HFF-Myc (cell line): ENCODE measurements at places on chromosomes 13 and 19.
A peak's percentile ranks its signal among the peaks of the same experiment; 100 is the strongest.

DNA sequence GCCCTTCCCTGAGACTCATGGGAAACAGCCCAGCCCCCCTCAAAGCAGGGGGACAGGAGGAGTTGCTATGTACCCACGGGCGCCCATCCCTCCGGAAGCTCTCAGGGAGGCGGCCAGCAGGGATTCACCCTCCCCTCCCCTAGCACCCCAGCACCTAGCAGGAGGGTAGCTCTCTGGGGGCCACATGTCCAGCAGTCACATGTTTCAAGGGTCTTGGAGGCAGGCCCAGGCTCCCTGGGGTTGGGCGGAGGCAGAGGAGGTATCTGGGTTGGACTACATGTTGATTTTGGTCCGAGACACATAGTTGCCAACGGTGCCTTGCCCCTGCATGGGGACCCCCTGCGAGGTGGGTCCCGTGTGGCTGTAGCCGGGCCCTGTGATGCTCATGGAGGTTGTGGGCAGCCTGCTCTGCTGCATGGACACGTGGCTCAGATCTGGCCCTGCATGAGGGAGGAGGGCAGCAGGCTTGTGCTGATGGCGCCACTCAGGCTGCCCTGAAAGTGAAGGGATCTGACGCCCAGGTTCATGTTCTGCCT lies 7.0 kb upstream of the RNF6 start:
- no peak for DNase-seq

DNA sequence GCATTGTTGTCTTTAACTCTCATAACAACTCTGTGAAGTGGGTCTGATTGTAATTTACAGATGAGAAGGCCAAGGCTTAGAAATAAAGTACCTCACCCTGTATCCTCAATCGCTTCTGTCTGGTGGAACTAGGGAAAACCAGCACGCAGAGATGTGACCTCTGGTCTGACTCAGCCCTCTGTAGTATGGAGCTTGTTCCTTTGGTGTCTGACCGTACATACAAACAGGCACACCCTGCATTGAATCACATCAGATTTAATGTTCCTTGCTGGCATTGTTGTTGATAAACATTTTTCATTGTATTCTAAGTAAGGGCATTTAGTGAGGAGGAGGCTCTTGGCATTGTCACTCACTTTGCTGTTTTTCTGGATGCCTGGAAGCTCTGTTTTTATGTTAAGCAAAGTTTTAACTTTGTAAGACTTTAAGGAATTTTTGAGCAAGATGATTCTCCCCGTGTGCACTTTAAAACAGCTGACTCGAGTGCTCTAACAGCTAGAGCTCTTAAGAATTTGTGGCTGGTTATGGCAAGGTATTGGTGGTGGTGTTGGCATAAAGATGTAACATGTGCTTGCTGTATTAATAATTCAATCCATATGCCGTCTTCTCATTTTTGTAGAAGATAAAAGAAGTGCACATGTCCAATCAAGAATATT lies 89.0 kb upstream of the SPATA13 start:
- peak; percentile 42 for DNase-seq

GRCh38 chr19:1259206-1259875 lies 9.8 kb upstream of the CIRBP start:
- DNase-seq: no peak

DNA sequence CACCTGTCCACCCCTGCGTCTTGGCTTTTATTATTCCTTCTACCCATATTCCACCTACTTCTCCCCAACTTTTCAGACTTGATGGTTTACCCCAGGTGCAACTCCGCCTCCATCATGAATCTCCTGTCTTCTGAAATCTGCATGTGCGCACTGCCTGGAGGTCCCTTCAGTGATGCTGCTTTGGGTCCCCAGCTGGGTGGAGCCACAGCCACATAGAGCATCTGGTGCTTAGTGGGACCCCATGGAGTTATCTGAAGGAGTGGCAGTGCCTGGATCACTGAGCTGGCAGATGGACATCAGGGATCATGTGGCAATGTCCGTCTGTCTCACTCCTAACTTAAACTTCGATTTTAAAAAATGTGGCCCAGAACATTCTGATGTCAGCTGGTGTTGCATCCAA lies 13.5 kb downstream of the ZNF536 start:
- DNase-seq: no peak

- DNase-seq: no peak
Measured at GRCh38 chr13:103694033-103694432, 627.8 kb upstream of the SLC10A2 start.

DNA sequence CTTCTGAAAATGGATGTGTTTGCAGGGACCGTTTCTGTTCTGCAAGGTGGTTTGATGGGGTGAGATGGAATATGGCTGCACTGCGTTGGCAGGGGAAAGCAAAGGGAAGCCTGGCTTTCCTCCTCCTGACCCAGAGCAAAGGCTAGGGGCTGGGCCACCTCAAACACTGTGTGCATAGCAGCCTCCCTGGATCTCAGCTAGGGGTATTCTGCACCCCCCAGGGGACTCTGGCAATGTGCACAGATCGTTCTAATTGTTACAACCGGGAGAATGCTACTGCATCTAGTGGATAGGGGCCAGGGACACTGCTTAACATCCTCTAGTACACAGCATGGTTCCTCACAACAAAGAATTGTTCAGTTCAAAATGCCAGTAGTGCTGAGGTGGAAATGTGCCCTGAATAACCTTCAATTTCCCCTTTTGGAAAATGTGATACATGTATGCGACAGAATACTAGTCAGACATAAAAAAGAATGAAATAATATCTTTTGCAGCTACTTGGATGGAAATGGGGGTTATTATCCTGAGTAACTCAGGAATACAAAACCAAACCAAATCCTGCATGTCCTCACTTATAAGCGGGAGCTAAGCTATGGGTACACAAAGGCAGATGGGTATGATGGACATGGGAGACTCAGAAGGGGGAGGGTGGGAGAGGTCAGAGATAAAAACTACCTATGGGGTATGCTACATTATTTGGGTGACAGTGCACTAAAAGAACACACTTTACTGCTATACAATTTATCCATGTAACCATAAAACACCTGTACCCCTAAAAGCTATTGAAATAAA lies 671.2 kb downstream of the UQCRFS1 start:
- no peak for DNase-seq

DNA sequence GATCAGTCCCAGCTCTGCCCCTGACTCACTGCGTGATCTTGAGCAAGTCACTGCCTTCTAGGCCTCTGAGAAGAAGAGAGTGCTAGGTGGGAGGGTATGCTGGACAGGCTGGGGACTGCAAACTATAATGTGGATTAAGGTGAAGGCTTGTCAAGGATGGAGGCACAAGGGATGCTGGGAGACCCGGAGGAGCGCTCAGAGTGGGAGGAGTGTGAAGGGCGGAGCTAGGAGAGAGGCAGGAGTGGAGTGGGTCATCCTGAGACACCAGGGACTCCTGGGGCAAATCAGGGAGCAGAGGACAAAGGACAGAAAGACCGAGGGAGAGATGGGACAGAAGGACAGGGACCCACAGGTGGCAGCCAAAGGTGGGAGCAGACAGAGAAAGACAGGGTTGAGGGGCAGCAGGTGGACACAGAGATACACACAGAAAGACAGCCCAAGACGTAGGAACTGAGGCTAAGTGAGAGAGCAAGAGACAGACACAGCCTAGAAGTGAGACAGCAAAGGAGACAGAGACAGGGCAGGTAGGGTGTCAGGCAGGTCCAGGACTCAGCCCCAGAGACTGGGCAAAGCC lies 2.6 kb downstream of the GRIK5 start:
- no peak for DNase-seq

- DNase-seq: no peak
Measured at GRCh38 chr13:25744178-25744577, 307.6 kb downstream of the SHISA2 start.

DNA sequence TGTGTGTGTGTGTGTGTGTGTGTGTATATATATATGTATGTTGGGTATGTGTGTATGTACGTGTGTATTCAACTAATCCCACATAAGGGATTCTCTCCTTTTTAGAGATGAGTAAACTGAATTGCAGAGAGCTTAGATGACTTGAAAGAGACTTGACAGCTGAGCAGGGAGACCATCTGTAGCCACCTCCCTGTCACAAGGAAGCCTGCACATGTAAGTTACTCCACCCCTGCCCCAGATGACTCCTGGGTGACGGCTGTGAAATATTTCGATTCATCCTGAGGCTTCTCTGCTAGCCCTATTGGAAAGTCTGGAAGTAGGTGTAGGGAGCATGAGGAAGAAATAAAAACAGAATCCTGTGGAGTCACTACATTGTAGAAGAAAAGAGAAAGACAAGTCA lies 480.4 kb downstream of the FOXO1 start:
- no peak for DNase-seq

- DNase-seq: no peak
Measured at GRCh38 chr19:46388311-46389095, 24.9 kb downstream of the CCDC8 start.

GRCh38 chr19:46394402-46394797 lies 19.0 kb downstream of the CCDC8 start:
- DNase-seq: no peak

DNA sequence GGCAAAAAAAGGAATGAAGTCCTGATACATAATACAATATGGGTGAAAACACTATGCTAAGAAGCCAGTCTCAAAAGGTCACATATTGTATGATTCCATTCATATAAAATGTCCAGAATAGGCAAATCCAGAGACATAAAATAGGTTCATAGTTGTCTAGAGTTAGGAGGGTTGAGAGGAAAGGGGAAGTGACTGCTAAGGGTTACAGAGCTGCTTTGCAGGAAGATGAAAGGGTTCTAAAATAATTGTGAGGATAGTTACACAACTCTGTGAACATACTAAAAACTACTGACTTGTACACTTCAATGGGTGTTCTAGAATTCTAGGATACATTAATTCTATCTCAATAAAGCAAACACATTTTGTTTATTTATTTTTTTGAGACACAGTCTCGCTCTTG lies 25.7 kb downstream of the CAB39L start:
- DNase-seq: no peak

DNA sequence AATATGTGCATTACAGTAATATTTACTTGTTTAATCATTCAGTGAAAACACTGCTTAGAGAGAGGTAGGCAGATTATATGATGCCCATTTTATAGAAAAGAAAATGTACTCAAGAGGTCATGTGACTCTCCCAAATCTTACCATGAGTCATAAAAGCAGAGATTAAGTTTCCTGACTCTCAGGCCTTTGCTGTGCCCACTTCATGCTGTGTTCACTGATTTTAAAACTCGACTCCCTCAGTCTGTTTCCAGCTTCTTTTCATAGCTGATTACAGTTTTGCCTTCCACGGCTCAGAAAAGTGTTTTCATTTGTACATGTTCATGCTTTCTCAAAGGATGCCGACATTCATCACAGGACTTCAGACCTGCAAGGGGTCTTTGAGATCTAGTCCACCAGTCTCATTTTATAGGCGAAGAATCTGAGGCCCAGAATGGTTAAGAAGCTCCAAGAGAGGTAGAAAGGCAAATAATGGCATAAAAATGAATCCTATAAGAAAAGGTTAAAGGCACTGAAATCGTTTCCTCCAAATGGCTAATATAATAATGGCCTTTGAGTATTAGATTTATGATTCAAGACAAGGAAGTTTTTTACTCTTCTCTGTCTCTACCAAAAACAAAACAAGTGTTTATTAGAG lies 9.0 kb upstream of the IPO5 start:
- DNase-seq: no peak

DNA sequence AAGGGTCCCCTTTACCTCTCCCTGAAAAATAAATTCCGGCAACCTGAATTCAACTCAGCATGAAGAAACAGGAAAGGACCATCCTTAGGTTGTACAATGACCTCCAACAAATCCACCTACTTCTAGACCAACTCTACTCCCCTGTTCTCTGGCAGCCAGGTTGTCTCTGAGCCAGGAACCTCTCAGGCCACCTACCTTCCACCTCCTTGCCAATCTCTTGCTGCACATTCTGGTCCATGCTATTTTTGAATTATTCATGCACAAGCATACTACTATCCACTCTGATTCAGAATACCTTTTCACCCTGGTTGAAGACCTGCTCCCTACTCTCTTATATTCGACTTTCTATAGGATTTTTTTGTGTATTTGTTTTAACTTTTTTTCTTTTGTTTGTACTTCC lies 415.0 kb upstream of the ZNF507 start:
- no peak for DNase-seq

GRCh38 chr13:42878721-42879120 lies 97.3 kb downstream of the FAM216B start:
- DNase-seq: no peak

DNA sequence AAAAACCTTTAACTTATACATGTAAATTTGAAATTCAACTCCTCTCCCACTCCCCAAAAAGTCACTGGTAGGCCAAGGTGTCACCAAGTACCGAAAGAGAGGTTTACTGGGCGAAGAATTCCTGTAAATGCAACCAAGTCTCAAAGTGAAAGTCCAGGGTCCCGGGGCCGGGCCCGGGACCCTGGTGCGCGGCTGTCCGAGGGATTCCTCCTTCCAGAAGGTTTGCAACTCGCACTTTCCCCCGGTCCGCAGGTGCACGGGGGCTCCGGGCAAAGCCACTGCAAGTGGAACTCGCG lies 1.1 kb downstream of the STK24 start:
- no peak for DNase-seq

DNA sequence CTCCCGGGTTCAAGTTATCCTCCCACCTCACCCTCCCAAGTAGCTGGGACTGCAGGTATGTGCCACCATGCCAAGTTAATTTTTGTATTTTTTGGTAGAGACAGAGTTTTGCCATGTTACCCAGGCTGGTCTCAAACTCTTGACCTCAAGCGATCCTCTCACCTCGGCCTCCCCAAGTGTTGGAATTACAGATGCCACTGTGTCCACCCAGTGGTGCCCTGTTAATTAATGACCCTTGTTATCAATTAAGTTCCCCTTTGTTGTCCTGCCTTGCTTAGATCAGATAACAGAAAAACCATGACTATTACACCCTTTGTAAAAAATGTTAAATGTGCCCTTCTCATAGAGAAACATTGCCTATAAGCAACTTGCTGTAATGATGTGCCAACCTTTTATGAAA lies 34.4 kb upstream of the IGFL1 start:
- no peak for DNase-seq

GRCh38 chr19:54616057-54616456 lies 14.2 kb upstream of the LILRB1 start:
- DNase-seq: no peak

GRCh38 chr13:46778890-46779289 lies 18.1 kb downstream of the ESD start:
- no peak for DNase-seq

- no peak for DNase-seq
Measured at GRCh38 chr19:45444318-45445041, 20.8 kb upstream of the ERCC1 start.
